ENCODE measurements at places on chromosomes 7 and 10.

- DNase-seq, result no peak
These were observed 871.8 kb downstream of the IPMK start for GRCh38 chr10:57395923-57396322.

DNA sequence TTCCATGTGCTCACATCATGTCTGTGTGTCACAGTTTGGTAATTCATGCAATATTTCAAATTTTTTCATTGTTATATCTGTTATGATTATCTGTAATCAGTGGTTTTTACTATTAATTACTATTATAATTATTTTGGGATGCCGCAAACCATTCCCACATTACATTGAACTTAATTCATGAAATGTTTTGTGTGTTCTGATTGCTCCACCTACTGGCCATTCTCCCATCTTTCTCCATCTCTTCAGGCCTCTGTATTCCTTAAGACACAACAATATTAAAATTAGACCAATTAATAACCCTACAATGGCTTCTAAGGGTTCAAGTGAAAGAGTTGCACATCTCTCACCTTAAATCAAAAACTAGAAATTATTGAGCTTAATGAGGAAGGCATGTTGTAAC is 398.5 kb downstream of the PCDH15 start:
- DNase-seq, result peak; percentile 12

DNA sequence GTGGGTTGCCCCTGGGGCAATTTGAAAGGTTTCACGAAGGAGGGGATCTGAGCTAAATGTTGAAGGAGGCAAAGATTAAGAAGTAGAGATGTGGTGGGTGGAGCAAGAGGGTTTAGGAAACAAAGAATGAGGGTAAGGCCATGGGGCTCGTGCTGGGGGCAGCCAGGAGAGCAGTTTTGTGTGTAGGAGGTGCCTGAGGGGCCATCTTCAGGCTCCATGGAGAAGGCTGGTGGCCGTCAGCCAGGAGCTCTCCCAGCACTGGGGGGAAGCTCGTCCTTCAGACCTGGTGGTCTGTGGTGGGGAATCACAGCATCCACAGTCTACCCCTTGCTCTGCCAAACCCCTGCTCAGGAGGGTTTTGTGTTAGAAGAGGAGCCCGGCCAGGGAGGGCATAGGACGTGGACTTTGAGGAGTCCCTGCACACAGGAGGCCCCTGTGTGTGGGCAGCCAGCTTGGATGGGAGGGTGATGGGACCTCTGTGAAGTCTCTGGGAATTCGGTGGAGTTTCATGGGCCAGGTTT is 11.8 kb upstream of the CXCL12 start:
- no peak for DNase-seq

- no peak for DNase-seq
These were observed 251.0 kb downstream of the DYNC1I1 start for GRCh38 chr7:96023387-96023786.

Data from G401 (cell line).